ENCODE measurements at places on chromosomes 16 and 17.

GRCh38 chr17:1562176-1562643, 382 bp downstream of the PITPNA start:
- no peak for DNase-seq

GRCh38 chr16:79114759-79115158, 485.8 kb downstream of the MAF start:
- DNase-seq = no peak

DNA sequence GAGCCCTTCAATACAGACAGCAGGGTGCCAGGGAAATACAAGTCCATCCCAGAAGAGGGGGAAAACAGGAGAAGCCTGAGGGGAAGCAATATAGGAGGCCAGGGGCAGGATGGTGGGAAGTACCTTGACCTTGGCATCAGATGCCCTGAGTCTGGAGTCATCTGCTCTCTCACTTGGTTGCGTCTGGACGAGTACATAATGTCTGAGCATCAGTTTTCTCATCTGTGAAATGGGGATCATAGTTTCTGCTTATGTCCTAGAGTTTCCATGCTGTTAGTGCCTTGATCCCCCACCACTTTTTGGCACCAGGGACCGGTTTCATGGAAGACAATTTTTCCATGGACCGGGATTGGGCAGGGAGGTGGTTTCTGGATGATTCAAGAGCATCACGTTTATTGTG, 2.3 kb downstream of the STAT5A start:
- DNase-seq = no peak

- no peak for DNase-seq
Measured at GRCh38 chr17:39951924-39952679, 10.7 kb upstream of the GSDMA start.

GRCh38 chr17:30571921-30572320, 94.7 kb downstream of the GOSR1 start:
- DNase-seq = no peak

- no peak for DNase-seq
Measured at GRCh38 chr17:81987161-81987770, 9.8 kb downstream of the ASPSCR1 start.

GRCh38 chr16:87586201-87586782, 16.0 kb upstream of the JPH3 start:
- no peak for DNase-seq

DNA sequence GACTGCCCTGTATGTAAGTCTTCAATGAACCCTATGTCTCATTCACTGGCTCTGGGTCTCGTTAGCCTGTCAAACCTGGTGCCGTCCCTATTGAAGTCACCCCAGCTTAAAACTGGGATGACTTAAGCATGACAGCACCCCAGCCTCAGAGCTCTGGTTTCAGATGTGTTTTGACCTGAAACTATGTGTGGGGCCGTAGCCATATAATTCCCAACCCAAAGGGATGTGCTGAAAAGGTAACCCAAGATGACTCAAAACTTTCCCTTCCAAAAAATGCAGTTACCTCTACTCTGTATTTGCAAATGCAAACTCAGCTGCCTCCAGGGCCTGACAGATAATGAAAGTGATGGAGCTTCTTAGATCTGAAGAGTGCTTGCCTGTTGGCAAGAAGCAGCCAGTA, 478.3 kb upstream of the ERCC4 start:
- no peak for DNase-seq
